ENCODE measurements at places on chromosomes 12 and 14.

- DNase-seq = peak; percentile 7
Observed at GRCh38 chr12:113961921-113962710, 4.0 kb downstream of the RBM19 start.

DNA sequence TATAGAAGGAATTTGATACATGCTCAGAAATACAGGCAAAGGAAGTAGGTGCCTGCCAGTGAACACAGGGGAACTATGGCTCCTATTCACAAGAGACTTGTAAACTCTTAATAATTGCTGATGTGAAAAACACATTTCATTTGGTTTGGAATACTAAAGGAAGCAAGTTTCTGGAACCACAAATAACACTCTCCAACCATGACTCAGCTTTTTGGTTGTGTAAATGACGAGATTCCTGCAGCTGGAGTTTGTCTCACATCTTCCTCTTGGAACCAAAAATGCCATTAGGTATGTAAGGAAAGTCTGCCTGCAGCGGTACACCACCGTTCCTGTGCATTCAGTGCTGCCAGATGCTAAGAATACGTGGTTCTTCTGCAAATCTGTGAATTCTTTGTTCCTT is 4.5 kb upstream of the OR11H6 start:
- no peak for DNase-seq

- DNase-seq = no peak
Observed at GRCh38 chr14:35384455-35385041, 20.0 kb downstream of the NFKBIA start.

GRCh38 chr12:72030277-72030676 is 91.6 kb downstream of the TPH2 start:
- no peak for DNase-seq

GRCh38 chr12:80716696-80717469 is at the start of gene MYF5:
TSS of gene MYF5 (plus strand) at chr12:80716912. CDS start at chr12:80717064, 152 bp downstream.
- DNase-seq = no peak

- DNase-seq = no peak
Observed at GRCh38 chr14:76829650-76830421, 3.6 kb downstream of the LRRC74A start.

DNA sequence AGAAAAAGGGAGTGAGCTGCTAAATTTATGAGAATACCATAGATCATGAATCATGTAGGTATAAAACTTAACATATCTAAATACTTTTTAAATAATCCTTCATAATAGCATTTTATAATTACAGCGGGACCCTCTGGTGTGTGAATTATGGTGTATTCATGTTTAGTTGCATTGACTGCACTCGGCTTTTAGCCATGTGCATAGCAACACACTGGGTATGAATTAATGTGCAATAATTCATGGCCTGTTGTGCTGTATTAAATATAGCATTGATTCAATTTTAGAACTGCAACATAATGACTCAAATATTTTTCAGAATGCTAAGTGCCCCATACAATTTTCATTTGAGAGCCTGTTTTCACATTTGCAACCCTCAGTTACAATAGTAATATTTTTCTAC is 249.6 kb upstream of the G2E3 start:
- DNase-seq = no peak

- no peak for DNase-seq
Observed at GRCh38 chr12:111157486-111157885, 211.4 kb downstream of the PHETA1 start.

DNA sequence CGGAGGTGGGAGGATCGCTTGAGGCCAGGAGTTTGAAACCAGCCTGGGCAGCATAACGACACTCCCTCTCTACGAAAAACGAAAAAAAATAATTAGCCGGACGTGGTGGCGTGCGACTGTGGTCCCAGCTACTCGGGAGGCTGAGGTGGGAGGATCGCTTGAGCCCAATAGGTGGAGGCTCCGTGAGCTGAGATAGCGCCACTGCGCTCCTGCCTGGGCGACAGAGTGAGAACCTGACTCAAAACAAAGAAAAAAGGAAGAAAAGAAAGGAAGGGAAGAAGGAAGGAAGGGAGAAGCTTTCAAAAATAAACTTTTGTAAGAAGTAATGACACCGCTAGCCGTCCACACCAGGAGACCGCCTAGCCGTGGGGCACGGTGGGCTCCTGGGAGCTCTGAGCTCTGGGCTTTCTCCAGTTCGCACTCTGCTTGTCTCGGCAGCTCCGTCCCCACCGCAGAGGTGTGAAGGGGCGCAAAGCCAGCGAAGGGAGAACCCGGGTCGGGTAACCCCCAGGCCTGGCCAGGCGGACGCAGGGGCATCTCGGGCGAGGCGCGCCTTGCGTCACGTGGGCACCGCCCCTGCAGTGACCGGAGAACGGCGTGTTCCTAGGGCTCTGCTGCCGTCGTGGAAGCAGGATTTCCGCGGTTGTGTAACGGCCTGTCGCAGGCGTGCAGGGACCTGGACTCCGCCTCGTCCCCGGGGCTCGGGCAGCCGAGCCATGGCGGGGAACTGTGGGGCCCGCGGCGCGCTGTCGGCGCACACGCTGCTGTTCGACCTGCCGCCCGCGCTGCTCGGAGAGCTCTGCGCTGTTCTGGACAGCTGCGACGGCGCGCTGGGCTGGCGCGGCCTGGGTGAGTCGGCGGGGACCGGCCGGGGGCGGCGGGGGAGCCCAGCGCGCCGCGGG is at the start of gene IRAK3:
Gene IRAK3 (plus strand): TSS at position 631 of the 902 bp plus-strand sequence. CDS start 86 bp downstream, at position 717.
- DNase-seq = no peak

DNA sequence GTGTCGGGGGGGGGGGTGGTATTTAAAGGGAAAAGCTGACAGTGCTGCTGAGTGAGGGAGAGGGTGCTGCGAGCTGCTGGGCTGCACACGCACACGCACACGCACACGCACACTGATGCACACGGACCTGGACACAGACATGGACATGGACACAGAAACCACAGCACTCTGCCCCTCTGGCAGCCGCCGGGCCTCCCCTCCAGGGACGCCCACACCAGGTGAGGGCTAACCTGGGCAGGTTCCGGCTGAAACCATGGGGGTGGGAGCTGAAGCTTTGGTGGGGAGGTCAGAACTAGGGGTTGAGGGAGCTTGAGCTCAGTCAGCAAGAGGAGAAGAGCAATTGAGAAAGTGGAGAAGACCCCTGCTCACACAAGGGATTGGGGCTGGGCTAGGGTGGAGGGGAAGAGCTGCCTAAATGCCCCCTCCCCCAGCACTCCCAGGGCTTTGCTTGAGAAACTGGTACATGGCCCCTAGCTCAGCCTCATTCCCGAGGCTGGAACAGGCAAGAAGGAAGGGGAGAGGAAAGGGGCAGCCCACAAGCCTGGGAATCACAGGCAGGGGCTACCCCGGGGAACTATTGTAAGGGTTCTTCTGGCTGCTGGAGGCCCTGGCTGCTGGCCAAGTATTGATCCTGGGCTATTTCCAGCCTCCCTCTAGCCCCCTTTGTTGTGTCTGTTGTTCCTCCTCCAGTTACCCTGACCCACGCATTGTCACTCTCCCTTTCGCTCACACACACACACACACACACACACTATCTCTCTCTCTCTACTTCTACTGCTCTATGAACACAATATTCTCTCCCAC is at the start of gene REM2:
Gene REM2 (plus strand): TSS at position 50 of the 804 bp plus-strand sequence. CDS start 66 bp downstream, at position 116.
- no peak for DNase-seq

DNA sequence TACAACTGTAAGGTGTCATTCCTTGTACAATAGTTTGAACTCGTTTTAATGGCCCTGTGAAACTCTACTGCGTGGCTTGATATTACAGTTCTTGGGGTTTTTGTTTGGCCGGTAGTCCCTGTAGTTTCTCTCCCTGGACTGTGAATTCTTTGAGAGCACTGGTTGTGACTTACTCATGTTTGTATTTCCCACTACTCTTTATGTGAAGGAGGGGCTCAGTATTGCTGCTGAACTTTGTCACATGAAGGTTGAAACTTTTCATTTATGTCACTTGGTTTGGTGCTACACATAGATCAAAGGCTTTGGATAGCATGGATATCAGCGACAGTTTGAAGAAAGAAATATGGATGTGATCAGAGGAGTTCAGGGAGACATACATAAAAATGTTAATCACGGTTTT is 1.5 kb upstream of the POU6F1 start:
- DNase-seq = no peak

- DNase-seq = no peak
Observed at GRCh38 chr12:32615441-32615840, 63.7 kb upstream of the DNM1L start.

GRCh38 chr12:52971679-52972329 is 22.9 kb downstream of the KRT18 start:
- DNase-seq = no peak

GRCh38 chr12:62800707-62801400 is 134.1 kb downstream of the PPM1H start:
- no peak for DNase-seq

GRCh38 chr14:100653409-100653808 is 66.2 kb upstream of the BEGAIN start:
- no peak for DNase-seq

- no peak for DNase-seq
Observed at GRCh38 chr14:20617138-20618003, 24.1 kb downstream of the OR6S1 start.

- no peak for DNase-seq
Observed at GRCh38 chr12:113276306-113276705, 55.0 kb downstream of the TPCN1 start.

- no peak for DNase-seq
Observed at GRCh38 chr14:46198676-46199075, 452.9 kb downstream of the RPL10L start.

GRCh38 chr14:89356496-89356895 is 60.5 kb downstream of the FOXN3 start:
- no peak for DNase-seq

DNA sequence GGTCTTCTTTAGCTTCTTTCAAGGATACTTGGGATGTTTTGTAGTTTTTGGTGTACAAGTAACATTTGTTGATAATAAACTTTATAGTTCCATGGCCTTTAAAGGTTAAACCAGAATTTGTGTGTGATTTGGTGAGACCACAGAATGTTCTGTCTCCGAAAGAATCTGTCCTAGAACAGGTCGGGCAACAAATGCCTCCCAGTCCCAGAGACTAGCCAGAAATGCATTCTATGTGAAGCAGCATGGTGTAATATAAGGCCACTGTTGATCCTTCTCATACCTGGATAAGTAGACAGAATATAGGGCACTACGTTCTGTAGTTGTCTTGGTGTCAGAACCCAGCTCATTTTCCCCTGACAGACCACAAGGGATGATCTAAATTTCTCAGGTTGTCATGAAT is 10.0 kb downstream of the STYK1 start:
- DNase-seq = no peak

DNA sequence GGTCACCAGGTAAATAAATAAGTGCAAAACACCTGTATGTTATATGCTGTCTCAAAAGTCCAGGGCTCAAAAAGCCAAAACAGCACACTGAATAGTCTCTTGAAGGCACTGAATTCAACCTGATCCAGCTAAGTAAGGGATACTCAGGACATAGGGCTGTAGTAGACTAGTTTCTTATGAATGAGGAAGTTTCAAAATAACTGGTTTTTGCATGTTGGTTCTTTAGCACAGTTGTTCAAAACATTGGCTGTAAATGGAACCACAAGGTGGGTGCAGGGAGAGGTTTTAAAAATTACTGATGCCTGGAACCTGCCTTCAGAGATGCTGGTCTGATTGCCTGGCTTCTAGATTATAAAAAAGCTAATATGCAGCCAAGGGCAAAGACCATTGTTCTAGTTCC is 34.1 kb downstream of the NDUFA12 start:
- no peak for DNase-seq

DNA sequence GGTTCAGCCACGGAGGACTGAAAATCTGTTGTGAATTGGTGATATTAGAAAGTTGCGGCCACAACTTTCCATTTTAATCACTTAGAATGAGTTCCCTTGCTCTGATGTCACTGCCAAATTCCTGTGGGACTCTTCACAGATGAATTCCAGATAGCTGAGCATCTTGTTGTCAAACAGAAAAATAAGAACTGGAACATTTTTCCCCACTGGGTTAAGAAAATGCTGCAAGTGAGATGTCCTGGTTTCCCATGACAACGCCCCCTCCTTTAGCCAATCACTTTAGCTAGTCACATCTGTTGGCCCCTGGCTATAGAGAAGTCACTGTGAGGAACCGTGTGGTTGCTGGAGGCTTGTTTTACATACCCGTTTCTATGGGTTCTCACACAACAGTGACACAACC is 135.9 kb downstream of the KTN1 start:
- no peak for DNase-seq

- no peak for DNase-seq
Observed at GRCh38 chr14:77151245-77151644, 9.7 kb upstream of the ZDHHC22 start.

GRCh38 chr14:101834397-101834796 is 72.9 kb downstream of the PPP2R5C start:
- DNase-seq = no peak

GRCh38 chr14:23006544-23007419 is 3.2 kb downstream of the C14orf93 start:
- DNase-seq = peak; percentile 98

DNA sequence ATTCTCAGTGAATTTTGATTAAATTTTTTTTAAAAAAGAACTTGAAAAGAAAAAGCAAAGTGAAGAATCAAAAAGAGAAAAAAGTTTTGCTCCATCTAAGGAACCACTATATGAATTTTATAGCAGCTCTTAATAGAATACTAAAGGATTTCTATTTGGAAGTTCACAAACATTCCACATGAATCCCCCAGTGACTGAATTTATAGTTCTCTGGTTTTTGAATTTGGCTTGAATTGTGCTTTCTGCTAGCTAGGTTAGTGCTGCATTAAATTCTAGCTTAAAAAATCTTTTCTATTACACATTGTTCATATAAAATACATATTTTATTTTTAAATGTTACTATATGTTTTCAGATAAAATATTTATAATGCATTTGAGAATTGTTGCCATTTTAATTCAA is 675.4 kb downstream of the RERGL start:
- no peak for DNase-seq

DNA sequence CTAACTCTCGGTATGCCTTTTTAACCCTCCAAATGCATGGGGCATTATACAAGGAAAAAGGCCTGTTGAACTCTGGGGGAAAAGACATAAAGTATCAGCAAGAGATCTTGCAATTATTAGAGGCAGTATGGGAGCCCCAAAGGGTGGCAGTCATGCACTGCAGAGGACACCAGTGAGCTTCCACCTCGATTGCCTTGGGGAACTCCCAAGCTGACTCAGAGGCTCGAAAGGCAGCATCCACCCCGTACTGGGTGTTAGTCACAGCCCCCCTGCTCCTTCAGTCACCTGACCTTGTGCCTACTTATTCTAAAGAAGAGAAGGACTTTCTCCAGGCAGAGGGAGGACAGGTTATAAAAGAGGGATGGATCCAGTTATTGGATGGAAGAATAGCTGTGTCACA is 781.4 kb upstream of the TMEM132C start:
- no peak for DNase-seq

DNA sequence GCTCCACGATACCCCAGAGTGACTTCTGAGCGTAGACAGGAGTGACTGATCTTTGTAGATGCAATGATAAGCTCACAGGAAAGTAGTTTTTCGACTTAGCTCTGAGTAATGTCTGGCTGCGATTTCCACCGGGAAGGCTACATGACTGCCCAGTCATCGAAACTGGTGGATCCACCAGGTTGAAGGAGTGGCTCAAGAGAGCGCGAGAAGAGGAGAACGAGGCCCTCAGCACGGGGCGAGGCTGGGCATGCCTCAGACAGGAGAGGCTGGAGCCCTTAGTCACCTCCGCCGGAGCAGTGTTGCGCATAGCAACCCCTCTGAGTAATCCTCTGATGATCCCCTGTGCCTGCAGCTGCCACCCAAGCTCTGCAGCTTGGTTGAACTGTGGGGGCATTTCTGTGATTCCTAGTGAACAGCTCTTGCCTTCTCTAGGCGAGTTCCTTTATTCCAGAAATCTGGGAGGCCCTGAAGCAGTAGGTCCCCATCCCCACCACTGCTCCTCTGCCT is 25.6 kb downstream of the ELK3 start:
- DNase-seq = no peak

Data from CD4-positive, alpha-beta T cell treated with Interleukin-6 at 100 ng/mL for 8 hours (primary cell).